ENCODE measurements at places on chromosomes 11 and 22. TPM values are rescaled to one million over a fixed set of nuclear protein-coding genes. Genes with fewer than 3 reads are reported as not detected.

GRCh38 chr11:69627551-69627950, 13.4 kb upstream of the CCND1 start:
- no peaks in the 10 kb centered on the region for H3K4me1 ChIP-seq
- H3K27ac ChIP-seq, result no peak overlapping the region
- no peaks in the 10 kb centered on the region for H3K27me3 ChIP-seq
- DNase-seq, result no peak
- H3K4me3 ChIP-seq, result no peak overlapping the region

- no peaks in the 10 kb centered on the region for H3K36me3 ChIP-seq
- no peak overlapping the region for H3K27ac ChIP-seq
- H3K4me3 ChIP-seq, result no peak overlapping the region
- no peak for DNase-seq
- no peaks in the 10 kb centered on the region for H3K4me1 ChIP-seq
Observed at GRCh38 chr11:69552951-69553350, 71.5 kb downstream of the LINC01488 start.

GRCh38 chr22:30605449-30606110, 1.4 kb upstream of the TCN2 start:
- H3K27ac ChIP-seq, result no peak overlapping the region
- no peaks in the 10 kb centered on the region for H3K27me3 ChIP-seq
- no peak overlapping the region for H3K4me3 ChIP-seq
- H3K4me1 ChIP-seq, result peaks cover 9% of the 10 kb centered on the region

The TMPRSS6 gene
- not detected for total RNA-seq

The DGCR6 gene
- total RNA-seq, result 1.7 TPM

GRCh38 chr11:73931039-73931645, 19.7 kb upstream of the DNAJB13 start:
- H3K4me1 ChIP-seq, result no peaks in the 10 kb centered on the region
- peak; percentile 70 for DNase-seq
- H3K27me3 ChIP-seq, result no peaks in the 10 kb centered on the region
- H3K27ac ChIP-seq, result no peak overlapping the region
- H3K4me3 ChIP-seq, result no peak overlapping the region
- H3K36me3 ChIP-seq, result peaks cover 60% of the 10 kb centered on the region
